ENCODE measurements at places on chromosomes 5 and 9. TPM values are rescaled to one million over a fixed set of nuclear protein-coding genes. Genes with fewer than 3 reads are reported as not detected.

GABRA6 gene
- not detected for total RNA-seq

- no peak for DNase-seq
These were observed 4.0 kb upstream of the PLAC8L1 start for GRCh38 chr5:146109379-146109778.

GRCh38 chr9:128121924-128122808 lies 5.4 kb downstream of the PTGES2 start:
- peak; percentile 57 for DNase-seq

- DNase-seq, result no peak
These were observed 31.8 kb downstream of the ZFAND5 start for GRCh38 chr9:72333197-72333596.

DNA sequence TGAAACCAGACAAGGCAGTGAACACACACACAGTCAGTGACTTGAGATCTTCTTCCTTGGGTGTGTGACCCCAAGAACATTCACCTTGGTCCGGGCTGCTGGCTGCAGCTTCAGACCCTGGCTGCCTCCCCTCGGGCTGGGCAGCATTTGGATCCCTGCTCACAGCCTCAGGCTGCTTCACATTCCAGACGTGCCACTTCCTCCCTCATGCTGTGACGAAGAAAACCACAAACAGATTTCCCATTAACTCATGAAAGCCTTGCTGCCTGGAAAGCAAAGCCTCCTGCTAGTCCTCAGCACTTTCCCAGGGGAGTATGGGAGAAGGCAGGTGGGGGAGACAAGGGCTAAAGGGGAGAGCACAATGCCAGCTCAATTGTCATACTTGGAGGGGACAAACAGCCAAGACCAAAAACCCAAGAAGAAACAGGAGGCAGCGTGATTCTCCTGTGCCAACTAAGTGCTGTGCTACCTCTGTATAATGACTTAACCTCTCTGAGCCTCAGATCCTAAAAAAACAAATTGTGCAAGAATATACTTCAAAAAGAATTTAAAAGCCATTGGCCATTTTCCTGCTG lies 594.6 kb upstream of the BRINP1 start:
- DNase-seq, result no peak

DNA sequence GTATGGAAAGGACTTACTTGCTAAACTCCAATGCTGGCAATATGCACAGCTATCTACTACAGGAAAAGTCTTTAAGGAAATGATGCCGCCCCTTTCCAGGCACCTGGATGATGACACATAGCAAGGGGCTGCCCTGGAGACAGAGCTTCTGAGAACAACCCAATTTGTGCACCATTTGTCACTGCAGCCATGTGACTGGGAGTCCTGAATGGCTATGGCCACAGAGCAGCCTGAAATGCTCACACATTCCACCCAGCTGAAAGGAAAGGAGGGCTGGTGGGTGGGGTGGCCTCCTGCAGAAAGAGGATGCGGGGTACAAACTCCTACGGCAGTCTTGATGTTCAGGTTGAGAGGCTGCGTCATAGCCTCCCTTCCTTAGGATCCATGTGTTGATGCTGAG lies 70.1 kb upstream of the FSTL4 start:
- no peak for DNase-seq

DNA sequence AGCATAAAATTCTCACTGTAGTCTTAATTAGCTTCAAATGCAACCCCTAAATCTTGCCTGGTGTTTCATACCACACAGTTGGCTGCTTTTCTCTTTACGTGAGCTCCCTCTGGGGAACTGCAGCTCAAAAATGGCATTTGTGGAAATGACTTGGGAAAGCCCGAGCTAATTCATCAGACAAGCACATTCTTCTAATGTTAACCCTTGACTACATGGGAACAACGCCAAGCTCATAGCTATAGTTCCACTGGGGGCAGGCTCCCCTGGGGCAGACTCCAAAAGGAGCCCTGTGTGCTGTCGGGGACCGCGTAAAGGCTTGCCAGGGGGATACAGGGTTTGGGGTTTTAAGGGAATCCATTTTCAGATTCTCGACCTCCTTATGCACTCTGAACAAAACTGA lies 301.4 kb upstream of the DAP start:
- no peak for DNase-seq

Data from natural killer cell treated with Interleukin-12 subunit alpha and Interleukin-12 subunit beta and Interleukin-15 and Interleukin-18, amount 100 ng/mL, for 72 hours (primary cell).